ENCODE measurements at places on chromosomes 7 and 10. TPM values are rescaled to one million over a fixed set of nuclear protein-coding genes. Genes with fewer than 3 reads are reported as not detected.

Gene CPA2
- 0.14 TPM for total RNA-seq

Gene ABCC2
- 0.57 TPM for total RNA-seq

Gene GRM3
- not detected for total RNA-seq

Gene PMPCB
- 85.0 TPM for total RNA-seq

Gene SPDYE2
- total RNA-seq, result not detected

Gene HOXA6
- not detected for total RNA-seq

Gene ALOX5
- total RNA-seq, result 1.3 TPM

Gene PDK4
- not detected for total RNA-seq

Gene CYP26A1
- not detected for total RNA-seq

Gene HDAC9
- 1.1 TPM for total RNA-seq

Gene BBIP1
- total RNA-seq, result 43.9 TPM

Gene ADARB2
- 2.2 TPM for total RNA-seq

Gene GNAI1
- total RNA-seq, result 1.1 TPM

Gene ACHE
- not detected for total RNA-seq

Gene ASZ1
- not detected for total RNA-seq

Gene SHTN1
- total RNA-seq, result 0.53 TPM

Gene TMEM196
- not detected for total RNA-seq

Gene C10orf143
- 3.0 TPM for total RNA-seq

Gene DPP6
- not detected for total RNA-seq

Gene ENTPD1
- 2.5 TPM for total RNA-seq

Gene FANK1
- 0.46 TPM for total RNA-seq

Gene TMEM213
- total RNA-seq, result 0.39 TPM

Gene EZH2
- total RNA-seq, result 102 TPM

Gene RAB18
- 51.7 TPM for total RNA-seq

Gene TAS2R41
- not detected for total RNA-seq

Gene TSPAN15
- 3.1 TPM for total RNA-seq

Gene CAV2
- total RNA-seq, result not detected

Gene TRPV5
- not detected for total RNA-seq

Gene TMEM236
- 0.10 TPM for total RNA-seq

Gene MNX1
- not detected for total RNA-seq

Gene GRID2IP
- total RNA-seq, result 0.19 TPM

Gene GPR158
- not detected for total RNA-seq

Gene CDK14
- not detected for total RNA-seq

Gene ASIC3
- 7.6 TPM for total RNA-seq

Gene GIMAP2
- 44.1 TPM for total RNA-seq

Measured in activated CD4-positive, alpha-beta memory T cell treated with anti-CD3 and anti-CD28 coated beads for 36 hours (primary cell).